ENCODE measurements at places on chromosomes 5 and 9. TPM values are rescaled to one million over a fixed set of nuclear protein-coding genes. Genes with fewer than 3 reads are reported as not detected.

- DNase-seq = no peak
These were observed 82.8 kb upstream of the ITGA2 start for GRCh38 chr5:52906343-52906742.

DNA sequence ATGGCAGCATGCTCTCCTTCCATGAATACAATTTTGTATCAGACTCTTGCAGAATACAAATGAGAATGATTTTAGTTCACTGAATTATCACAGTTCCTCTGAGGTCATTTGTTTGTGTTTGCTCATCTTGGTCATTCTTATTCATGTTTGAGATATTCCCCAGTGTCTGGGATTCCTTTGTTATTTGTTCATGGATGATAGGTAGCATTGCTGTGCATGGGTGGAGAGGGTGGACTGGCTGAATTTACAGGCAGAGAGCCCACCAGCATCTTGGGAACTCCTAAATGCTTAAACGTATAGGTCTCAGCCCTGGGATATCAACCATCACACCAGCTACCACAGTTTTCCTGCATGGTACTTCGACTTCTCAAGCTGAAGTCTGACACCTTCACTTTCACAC, 459.8 kb downstream of the CCDC171 start:
- no peak for DNase-seq

GRCh38 chr5:13673511-13673910, 271.0 kb downstream of the DNAH5 start:
- DNase-seq = no peak

DNA sequence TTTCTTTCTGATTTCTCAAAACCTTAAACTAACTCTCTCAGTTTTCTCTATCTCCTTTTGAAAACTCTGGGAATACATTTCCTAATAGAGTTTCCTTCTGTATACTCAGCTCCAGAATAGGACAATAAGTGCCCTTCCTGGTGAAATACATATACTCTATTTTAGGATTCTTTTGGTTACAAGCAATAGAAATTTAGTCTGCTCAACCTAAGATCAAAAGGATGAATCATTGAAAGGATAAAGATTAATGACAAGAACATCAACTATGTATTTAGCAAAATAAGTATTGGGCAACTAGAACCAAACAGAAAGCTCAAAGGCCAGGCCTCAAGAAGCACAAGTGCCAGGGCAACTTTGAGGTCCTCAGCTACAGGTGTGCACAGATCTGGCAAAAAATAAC, 127.1 kb downstream of the ADAMTSL1 start:
- DNase-seq = no peak

- DNase-seq = no peak
These were observed 4.2 kb downstream of the UBE2QL1 start for GRCh38 chr5:6452622-6453504.

DNA sequence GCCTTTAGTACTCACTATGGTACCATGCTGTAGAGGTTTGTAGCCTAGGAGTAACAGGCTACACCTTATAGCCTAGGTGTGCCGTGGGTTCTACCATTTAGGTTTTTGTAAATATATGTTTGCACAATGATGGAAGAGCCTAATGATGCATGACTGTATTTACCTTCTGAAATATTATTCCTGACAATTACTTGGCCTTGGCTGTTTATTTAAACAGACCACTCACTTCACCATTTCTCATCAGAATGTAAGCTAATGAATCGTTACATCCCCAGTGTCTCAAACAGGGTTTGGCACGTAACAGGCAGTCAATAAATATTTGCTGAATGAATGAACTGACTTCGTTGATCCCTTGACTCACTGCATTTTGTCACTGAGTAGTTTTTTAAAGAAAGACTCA, 93.1 kb downstream of the MED27 start:
- no peak for DNase-seq

GRCh38 chr5:150641006-150641570, 628 bp downstream of the SYNPO start:
- no peak for DNase-seq

GRCh38 chr9:5510360-5510931, at the start of gene PDCD1LG2:
Gene PDCD1LG2 (plus strand): TSS chr9:5510531. CDS start chr9:5522547, 12,016 bp downstream.
- no peak for DNase-seq

- no peak for DNase-seq
These were observed 47.1 kb upstream of the PCA3 start for GRCh38 chr9:76717176-76717575.

DNA sequence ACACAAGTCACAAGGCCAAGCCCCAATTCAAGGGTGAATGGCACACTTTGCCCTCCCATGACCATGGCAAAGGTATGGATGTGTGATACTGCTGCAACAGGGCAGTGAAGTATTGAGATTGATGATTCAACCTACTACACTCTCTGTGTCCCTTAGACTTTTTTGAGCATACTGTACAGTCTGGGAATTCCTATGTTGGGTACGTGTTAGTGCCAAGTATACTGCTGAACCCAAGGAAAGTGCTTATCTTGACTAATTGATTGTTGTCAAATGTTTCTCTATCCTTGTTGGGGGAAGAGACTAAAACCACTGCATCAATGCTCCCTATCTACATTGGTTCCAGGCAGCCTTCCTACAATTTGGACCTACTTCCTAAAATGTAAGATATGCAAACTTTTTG, 93.7 kb downstream of the NDFIP1 start:
- DNase-seq = no peak

DNA sequence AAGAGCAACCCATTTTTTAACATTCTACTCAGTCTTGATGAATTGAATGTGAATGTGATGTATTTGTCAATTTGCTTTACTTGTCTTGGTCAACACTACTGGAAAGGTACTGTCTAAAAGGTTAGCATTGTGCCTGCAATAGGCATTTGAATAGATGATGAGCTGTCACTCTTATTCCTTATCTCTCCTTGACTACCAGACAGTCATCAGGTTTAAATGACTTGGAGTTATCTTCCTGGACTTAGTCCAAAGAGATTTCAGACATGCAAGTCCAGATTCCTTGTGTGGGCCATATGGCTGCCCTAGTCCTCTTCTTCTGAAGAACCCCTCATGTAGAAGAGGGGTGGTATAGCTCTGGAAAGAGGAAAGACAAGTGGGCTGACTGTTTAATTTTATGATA, 4.8 kb downstream of the ARHGEF28 start:
- DNase-seq = no peak

DNA sequence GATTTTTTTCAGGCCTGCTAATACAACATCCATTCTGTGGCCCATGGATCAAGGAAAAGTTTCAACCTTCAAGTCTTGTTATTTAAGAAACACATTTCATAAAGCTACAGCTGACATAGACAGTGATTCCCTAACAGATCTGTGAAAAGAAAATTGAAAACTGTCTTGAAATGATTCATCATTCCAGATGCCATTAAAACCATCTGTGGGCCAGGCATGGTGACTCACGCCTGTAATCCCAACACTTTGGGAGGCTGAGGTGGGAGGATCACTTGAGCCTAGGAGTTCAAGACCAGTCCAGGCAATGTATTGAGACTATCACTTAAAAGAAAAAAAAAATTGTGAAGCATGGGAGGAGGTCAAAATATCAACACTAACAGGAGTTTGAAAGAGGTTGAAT, 6.0 kb downstream of the RAPGEF6 start:
- no peak for DNase-seq

GRCh38 chr9:83935276-83935935, 14.2 kb upstream of the KIF27 start:
- no peak for DNase-seq

DNA sequence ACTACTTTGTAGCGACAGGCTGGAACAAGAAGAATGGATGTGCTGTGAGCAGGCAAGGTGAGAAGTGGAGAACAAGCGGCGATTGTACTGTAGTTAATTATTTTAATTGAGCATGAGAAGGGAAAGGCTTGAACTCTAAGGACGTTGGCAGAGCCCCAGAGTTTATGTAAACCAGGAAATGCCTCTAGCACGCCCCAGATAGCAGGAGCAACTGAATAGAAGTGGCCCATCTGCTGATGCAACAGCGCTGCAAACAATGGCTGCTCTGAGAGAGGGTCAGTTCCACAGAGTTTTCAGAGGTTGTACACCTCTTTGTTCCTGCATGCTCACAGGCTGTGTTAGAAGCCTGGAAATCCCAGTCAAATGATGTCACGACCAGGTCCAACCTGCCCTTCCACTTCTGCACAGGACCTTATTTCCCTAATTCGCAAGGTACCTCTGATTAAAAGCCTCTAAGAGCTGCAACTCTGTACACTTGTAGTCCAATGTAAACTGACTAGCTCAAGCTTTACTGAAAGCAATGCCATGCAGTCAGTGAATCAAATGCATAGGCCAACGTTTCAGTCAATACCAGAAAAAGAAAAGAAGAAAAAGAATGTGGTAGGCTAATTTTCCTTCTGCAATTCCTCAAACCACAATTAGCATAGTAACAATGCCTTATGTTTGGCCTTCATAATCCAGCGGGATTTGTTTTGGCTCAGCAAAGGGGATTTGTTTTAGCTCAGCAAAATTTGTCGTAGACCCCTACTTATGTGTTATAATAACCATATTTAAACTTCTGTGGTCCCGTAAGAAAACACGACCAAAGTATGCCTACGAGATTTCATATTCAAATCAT, 119.6 kb upstream of the RETREG1 start:
- DNase-seq = peak; percentile 81

- no peak for DNase-seq
These were observed 48.9 kb upstream of the DMRT1 start for GRCh38 chr9:792331-793260.

DNA sequence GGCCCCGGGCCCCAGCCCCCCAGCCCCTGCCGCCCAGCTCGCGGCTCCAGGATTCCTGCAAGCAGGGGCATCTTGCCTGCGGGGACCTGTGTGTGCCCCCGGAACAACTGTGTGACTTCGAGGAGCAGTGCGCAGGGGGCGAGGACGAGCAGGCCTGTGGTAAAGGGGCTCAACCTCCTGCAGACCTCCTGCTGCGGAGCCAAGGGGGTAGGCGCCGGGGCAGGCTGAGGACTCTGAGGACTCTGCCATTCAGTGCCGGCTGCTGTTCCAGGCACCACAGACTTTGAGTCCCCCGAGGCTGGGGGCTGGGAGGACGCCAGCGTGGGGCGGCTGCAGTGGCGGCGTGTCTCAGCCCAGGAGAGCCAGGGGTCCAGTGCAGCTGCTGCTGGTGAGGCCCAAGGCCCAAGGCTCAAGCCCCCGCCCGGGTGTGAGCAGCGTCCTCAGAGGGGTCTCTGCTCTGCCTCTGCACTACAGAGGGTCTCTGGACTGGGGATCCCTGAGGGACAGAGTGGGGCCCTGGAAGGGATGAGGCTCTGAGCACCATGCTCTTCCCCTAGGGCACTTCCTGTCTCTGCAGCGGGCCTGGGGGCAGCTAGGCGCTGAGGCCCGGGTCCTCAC, 3.4 kb downstream of the MAMDC4 start:
- no peak for DNase-seq

DNA sequence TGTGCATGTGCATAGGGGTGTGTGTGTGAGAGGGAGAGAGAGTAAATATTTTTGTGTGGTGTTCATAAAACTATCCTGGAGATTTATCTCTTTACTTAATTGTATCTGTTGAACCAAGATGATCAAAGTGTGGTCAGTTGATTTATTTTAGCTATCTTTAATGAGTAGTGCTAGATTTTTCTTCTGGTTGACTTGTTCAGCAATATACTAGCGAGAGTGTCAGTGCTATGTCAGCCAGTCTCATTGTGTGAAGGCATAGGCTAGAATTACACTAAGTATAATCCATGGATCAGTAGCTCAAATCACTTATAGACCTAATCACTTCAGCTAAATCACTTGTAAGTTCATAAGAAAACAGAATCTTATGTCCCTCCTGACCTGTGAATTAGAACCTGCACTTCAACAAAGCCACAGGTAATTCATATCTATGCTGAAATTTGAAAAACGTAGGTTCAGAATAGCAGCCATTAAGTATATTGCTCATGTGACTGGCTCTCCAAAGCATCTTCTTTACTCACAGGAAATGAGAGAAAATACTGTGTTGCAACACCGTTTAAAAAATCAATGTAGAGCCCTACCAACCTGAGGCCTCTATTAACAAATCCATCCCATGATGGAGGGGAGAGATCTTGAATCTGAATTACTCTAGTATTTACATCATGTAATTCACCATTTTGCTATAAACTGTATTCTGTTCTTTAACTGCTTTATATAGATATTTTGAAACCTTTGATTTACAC, 203.1 kb upstream of the ACTBL2 start:
- no peak for DNase-seq

- DNase-seq = no peak
These were observed 154.2 kb upstream of the ZNF366 start for GRCh38 chr5:72661405-72661804.

Gene FBXO10
- total RNA-seq = 4.3 TPM

Gene SLC12A7
- 32.2 TPM for total RNA-seq

Gene SHISAL2B
- not detected for total RNA-seq

Gene LECT2
- not detected for total RNA-seq

Gene DENND4C
- total RNA-seq = 99.5 TPM

Gene GPSM1
- total RNA-seq = 23.4 TPM

Gene EIF4EBP3
- total RNA-seq = 25.6 TPM

Measured in lower leg skin (tissue), 4 donors.